Stimulated activated CD4-positive, alpha-beta T cell treated with anti-CD3 and anti-CD28 coated beads, Interleukin-1b, Interleukin-23, amount 100 ng/mL, for 1 hour (primary cell): ENCODE measurements at places on chromosomes 16 and 17.

DNA sequence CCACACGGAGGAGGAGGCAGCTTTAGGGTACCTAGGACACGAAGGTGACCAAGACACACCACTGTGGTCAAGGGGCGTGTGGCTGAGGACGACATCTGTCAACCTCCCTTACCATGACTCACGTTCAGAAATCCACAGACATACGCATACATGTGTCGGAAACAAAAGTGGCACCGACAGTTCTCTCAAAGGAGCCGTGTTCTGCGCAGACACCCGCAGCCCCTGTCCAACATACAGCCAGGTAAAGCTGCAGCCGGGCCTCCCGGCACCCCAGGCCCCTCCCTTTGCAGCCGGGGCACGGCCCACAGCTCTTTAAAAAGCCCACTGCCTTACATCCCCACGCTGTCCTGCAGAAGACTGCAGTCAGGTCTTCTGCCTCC lies 40.5 kb upstream of the KLHDC4 start:
- DNase-seq = no peak

DNA sequence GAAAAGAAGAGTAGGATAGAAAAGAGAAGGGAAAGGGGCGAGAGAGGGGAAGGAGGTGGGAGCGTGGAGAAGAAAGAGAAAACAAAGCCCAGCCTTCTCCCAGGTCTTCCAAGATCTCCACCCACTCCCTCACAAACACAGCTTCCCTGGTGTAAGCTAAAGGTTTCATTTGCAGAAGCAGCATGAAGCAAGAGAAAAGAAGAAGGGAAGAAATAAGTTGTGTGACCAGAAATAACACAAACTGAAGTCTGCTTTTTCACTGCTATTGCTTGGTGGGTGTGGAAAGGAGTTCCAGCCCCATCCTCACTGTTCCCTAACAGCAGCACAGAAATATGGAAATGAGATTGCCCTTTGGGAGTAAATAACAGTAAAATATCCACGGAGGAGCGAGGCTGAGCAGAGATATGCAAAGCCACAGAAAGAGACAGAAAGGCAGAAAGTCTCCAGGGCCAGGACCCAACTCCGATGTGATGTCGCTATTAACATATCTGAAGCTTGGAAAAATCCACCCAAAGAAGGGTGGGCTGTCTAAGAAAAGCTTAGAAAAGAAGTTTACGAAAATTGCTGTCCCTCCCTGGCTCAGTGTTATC lies 10.3 kb upstream of the GAS7 start:
- DNase-seq = no peak

DNA sequence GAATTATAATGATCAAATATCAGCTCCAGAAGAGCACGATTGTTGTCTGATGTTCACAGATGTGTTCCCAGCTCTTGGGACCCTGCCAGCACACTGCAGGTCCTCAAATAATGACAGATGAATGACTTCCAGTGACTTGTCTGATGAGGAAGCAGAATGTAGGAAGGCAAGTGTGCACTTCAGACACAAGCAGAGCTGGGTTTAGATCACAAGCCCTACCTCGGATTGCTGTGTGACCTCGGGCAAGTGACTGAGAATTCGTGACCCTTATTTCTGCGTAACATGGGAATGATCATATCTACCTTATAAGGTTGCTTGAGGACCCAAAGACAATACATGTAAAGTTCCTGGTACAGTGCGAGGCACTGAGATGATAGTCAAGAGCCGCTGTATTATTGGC lies 182.2 kb downstream of the ABCC12 start:
- DNase-seq = no peak

GRCh38 chr16:12172343-12172742 lies 195.8 kb downstream of the SNX29 start:
- DNase-seq = no peak

GRCh38 chr16:3364774-3365427 lies 9.2 kb downstream of the OR2C1 start:
- DNase-seq = peak; percentile 55

- DNase-seq = no peak
Measured at GRCh38 chr17:74807925-74808324, 31.8 kb upstream of the NAT9 start.

GRCh38 chr16:85984947-85985451 lies 86.0 kb downstream of the IRF8 start:
- DNase-seq = no peak

- no peak for DNase-seq
Measured at GRCh38 chr16:6189216-6189615, 1091.6 kb upstream of the EEF2KMT start.

GRCh38 chr16:55333684-55334083 lies 9.7 kb downstream of the IRX6 start:
- no peak for DNase-seq

DNA sequence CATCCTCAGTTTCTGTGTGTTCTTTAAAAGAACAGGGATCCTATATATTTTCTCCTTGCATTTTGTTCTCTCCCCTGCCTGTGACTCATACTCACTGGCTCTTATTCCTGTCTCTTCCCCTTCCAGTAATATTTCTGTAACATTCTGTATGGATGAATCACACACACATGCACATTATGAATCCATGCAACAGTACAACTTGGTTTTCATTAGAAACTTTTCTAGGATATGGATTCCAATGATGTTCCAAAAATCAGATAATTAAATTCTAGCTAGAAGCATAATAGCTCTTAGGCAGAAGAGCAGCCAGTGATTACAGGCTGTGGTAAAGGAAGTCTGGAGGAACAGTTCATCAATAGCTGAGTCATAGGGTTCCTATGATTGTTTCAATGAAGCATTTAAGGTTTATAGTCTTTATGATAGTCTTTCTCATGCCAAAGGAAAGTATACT lies 119.6 kb upstream of the PMFBP1 start:
- DNase-seq = no peak

GRCh38 chr16:2082983-2083364 lies 35.2 kb downstream of the TSC2 start:
- no peak for DNase-seq

DNA sequence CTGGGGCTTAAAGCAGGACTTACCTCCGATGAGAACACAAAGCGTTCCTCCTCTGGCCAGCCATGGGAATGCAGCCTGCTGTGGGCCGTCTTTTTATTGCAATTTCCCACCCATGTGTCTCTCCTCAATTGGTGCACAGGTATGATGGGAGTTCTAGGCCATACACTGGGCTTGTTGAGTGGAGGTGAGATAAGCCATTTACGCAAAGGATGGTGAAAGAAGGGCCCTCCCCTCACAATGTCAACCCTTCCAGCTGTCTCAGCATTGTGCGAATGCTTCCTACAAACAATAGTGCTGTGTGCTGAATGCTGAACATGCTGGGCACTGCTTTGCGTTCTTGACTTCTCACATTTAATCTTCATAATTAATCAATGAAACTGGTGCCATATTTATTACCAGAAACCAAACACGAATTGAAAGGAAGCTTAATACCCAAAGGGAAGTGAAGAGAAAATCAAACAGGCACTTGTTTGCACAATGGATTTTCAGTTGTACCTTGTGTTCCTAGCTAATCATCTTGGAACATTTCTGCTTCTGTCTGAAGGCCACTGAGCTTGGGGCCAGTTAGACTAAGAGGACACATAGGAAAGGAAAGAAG lies at the start of gene GP2:
Gene GP2 (minus strand): TSS at position 70 of the 598 bp plus-strand sequence. CDS start 1,082 bp downstream, outside the sequence.
- no peak for DNase-seq

GRCh38 chr16:3498988-3499387 lies 1.8 kb upstream of the CLUAP1 start:
- DNase-seq = no peak

- no peak for DNase-seq
Measured at GRCh38 chr17:7497228-7497627, 13.1 kb downstream of the POLR2A start.

DNA sequence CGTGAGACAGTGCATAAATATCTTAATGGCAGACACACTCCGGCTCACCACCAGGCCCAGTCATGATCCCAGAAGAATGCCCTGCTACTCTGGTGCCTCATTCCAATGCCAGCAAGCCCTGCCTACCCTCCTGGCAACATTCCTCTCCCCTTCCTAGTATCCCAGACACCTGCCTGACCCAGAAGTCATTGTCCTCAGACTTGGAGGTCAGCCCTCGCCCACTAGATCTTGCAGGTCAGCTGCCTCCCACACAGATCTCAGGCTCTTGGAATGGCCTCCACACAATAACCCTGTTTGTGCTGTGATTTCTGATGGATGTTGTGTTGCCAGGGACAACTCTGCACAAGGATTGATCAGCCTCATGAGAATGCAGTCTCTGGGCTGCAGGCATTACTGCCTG lies 1.8 kb upstream of the TEX2 start:
- DNase-seq = no peak

DNA sequence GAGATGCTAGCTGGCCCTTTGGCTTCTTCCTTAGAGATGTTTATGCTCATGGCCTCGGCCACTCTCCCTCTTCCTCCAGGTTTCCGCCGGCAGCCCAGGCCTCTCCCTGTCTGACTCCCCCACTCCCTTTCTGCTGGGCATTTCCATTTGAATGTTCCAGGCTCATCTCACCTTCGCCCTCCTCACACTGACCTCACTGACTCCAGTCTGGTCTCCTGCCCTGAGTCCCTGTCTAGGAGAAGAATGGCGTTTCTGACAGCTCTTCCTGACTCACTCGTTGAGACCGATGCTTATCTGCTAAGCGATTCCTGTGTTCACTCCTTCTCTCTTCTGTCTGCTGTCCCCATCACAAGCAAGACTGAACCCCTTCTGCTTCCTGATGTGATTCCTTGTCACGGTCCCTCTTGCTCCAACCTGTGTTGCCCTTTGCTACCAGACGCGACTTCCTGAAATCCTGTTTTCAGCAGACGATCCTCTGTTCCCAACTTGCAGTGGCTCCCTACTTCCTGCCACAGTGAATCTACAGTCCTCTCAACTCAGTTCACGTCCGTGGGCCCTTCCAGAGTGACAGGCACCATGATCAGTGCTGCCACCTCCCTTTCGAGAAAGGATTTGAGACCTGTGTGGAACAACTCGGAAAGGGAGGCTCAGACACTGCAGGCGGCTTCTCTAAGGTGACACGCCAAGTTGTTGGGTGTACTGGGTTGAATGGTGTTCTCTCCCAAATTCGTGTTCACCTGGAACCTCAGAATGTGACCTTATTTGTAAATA lies 176.4 kb downstream of the MSI2 start:
- DNase-seq = no peak

- DNase-seq = no peak
Measured at GRCh38 chr17:6507535-6507934, 48.8 kb downstream of the PITPNM3 start.
